ENCODE measurements at places on chromosomes 7 and 10.

DNA sequence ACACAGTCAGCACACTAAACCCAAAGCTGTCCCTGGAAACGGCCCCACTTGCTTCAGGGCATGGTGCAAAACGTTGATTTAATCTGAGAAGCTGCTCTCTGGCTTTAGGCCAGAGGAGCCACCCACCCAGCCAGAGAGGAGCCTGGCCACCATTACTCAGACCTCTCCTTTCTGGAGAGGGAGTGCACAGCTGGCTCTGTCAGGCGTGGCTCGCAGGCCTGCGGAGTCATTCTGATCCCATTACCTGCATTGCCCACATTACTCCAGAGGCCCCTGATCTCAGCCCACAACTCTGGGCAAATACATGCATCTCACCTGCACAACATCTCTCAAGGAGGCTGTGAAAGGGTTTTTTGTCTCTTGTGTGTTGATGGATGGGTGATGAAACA is 370.0 kb upstream of the IGFBP3 start:
- no peak for DNase-seq

DNA sequence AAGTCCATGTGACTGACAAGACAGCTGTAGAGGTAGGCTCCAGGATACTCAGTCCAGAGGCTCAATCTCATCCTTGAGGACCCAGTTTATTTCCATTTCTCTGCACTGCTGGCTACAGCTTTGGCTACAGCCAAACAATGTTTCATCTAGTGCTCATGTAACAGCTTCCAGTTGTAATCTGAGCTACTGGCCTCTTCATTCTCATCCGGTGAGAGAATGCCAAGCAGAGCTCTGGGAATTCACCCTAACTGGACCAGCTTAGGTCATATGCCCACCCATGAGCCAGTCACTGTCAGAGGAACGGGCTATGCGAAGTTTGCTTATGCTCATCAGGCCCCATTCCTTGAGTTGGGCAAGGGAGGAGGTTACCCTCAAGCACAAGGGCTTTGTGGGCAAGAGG is 192.9 kb downstream of the EVX1 start:
- DNase-seq = no peak

GRCh38 chr10:86668297-86669165 is at the start of gene LDB3:
Gene LDB3 (plus strand): TSS chr10:86668511. CDS start chr10:86668692, 181 bp downstream.
- no peak for DNase-seq

DNA sequence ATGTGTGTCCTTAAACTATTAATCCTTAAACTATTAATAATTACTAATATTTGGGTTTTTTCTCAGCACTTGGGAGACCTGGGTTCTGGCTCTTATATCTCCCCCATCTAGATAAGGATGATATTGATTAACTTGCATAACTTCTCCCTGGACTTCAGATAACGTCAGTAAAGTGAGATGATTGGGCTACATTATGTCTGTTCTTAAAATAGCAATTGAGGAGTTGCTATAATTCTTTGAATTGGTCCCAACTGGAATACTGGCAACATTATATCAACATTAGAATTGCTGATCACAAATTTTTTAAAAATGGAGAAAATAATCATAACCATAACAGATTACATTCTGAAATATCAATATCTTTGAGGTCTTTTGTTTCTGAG is 1.9 kb downstream of the APBB1IP start:
- DNase-seq = no peak

DNA sequence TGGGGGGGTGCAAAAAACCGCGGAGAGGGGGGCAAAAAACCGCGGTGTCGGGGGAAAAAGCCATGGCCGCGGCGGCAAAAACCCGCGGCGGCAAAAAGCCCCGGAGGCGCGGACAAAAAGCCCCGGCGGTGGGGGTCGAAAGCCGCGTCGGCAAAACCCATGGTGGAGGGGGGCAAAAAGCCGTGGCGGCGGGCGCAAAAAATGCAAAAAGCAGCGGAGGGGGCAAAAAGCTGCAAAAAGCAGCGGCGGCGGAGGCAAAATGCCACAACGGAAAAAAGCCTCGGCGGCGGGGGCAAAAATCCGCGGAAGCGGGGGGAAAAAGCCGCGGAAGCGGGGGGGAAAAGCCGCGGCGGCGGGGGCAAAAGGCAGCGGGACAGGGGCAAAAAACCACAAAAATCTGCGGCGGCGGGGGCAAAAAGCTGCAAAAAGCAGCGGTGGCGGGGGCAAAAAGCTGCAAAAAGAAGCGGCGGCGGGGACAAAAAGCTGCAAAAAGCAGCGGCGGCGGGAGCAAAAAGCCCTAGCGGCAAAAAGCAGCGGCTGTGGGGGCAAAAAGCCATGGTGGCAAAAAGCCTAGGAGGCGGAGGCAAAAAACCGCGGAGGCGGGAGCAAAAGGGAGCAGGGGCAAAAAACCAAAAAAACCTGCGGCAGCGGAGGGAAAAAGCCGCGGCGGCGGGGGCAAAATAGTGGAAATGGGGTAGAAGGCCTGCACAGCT is 418.9 kb downstream of the ZNF716 start:
- DNase-seq = no peak

DNA sequence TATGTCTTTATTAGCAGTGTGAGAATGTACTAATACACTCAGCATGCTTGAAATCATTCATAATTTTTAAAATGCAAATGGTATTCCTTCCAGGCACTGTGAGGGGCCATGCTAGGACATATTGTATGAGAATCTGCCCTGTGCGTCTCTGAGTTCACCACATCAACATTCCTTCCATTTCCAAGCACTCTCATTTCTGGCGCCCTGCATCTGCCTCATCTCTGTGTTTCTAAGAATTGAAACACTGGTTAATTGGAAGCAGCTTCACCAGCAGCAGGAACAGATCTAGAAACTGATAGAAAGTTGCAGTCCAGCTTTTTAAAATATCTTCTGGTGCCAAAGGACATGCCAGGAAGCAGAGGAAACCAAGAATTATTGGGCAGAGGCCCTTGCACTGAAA is 555.9 kb upstream of the DPP6 start:
- no peak for DNase-seq

DNA sequence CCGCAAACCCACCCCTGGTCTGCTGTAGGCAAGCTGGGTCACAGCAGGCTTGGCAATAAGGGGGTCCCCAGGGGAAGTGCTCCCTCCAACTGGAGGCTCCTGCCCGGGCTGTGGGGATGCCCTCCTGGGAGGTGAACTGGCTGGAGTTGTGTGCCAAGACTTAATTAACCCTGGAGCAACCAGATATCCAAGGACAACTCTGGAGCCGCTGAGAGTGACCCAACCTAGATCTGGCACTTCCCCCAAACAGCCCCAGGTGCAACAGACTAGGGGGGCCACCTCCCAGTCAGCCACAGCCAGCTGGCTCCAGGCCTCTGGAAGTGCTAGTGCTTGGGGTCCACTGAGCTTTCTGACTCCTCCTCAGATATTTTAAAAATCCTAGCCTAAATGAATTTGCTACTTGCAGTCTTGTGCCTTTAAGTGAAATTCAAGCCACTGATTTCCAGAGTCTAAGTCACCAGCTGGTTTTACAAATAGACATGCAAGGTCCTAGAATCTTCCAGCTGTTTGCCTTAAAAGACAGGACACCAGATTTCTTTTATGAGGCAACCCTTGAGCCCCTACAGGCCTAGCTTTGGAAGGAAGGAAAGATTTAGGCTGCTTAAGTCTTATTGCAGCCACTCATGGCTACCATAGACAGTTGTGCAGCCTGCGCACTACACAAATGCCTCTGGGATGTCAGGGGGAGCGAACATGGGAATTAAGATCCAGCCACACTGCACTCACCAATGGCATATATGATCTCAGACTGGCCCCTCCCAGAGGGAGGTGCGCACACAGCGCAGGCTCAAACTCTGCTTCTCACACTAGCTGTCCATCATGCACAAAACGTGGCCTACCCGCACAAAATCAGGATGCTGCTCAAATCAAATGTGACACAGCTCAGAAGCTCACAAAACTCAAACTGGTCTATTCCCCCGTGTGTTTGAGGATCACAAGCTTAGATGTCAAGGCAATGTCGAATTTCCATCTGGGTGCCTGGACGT is 42.6 kb upstream of the MYL10 start:
- no peak for DNase-seq

GRCh38 chr10:98513704-98514103 is 67.0 kb upstream of the HPS1 start:
- DNase-seq = no peak

- DNase-seq = no peak
Measured at GRCh38 chr7:103113164-103113563, 35.7 kb downstream of the NAPEPLD start.

DNA sequence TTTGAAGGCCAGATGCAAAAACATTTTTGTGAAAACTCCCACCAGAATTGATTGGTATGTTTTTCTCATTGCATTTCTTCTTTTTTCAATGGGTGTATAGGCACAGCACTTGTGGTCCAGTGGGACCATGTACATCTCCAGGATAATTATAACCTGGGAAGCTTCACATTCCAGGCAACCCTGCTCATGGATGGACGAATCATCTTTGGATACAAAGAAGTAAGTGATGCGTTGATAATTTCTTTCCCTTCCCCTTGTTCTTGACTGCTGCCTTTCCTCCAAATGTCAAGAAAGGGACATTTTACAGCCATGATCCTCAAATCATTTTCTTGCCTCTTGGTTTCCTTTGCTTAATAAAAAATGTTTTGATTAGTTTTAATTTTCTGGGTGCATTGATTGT is 331.5 kb downstream of the PLXDC2 start:
- no peak for DNase-seq

DNA sequence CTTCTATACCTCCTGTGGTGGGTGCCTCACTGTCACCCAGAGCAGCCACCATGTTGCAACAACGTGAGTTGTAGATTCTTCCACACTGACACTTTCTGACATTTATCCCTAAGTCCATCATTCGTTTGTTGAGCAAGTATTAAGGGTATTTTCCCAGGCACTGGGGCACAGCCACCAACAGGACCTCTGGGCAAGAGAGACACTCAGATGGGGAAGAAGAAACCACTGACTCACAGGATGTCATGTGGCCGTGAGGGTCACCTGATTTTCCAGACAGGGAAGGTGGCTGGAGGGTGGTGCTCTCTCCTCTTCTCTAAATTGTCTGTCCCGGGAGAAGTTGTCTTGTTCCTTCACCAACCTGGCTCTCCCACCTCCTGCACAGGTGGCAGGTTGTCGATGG is 51.7 kb upstream of the PPIF start:
- DNase-seq = no peak

DNA sequence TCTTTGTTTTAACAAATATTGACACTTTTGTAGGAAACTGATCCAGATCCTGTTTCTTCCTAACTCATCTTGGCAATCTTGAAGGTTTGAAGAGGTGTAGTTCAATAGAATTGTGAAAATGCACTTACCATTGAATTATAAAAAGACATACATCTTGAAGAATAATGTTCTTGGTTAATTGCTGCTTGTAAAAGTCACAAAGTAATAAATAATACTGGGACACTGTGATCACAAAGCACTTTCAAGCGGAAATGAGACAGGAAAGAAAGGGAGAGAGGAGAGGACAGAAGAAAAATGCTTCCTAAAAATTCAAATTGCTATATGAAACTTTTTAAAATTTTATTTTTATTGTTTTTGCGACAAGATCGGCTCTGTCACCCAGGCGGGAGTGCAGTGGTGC is 15.2 kb upstream of the NFE2L3 start:
- no peak for DNase-seq

DNA sequence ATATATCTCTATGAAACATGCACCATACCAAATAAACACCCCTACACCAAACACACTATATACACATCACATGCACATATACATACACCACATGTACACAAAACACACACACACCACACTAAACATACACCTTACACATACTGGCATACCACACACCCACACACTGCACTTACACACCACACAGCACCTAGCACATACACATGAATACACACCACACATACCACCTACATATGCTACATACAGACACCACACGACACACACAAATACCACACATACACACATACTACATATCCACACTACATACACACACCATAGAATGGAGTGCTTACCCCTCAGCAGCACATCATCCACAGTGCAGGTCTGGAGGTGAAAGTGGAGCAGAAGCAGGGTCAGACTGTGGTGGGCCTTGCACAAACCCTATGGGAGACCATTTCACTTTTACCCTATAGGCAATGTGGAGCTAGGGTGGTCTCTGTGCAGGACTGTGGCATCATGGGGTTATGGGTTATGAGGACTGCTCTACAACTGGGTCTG is 64.6 kb downstream of the WDFY4 start:
- DNase-seq = no peak

DNA sequence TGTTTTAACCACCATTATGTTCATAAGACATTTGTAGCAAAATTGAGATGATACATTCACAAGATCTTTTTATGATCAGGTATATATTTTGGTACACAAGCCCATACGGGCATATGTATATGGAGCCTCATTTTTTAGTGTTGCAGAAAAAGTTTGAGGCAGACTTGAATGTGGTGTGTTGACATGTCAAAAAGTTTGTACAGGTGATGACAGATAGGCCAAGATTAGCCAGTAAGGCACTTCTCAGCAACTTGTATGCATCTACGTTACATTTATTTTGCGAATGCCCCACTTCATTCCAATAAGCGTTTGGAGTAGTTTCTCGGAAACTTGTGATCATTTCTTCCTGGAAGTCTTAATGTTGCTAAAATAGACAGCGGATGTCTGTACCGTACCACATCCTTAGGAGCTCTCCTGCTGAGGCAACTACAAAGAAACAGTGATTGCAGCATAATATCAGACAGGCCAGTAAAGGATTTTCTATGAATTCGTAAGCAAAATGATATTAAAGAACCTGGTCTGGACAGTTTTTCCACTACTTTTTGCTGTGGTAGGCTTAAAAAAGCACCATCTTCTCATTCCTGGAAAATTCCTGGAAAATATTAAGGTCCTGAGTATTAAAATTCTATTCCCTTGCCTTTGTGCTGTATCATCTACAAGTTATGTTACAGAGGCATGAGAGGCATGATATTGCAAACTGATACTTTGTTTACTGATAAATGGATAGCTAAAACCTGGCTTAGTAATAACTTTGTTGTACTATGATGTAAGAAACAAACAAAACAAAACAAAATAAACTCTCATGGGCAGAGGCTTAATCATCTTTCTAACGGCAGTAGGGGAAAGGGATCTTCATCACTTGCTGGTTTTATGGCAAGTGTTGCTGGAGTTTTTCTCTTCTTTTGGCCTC is 153.6 kb downstream of the HDAC9 start:
- no peak for DNase-seq

DNA sequence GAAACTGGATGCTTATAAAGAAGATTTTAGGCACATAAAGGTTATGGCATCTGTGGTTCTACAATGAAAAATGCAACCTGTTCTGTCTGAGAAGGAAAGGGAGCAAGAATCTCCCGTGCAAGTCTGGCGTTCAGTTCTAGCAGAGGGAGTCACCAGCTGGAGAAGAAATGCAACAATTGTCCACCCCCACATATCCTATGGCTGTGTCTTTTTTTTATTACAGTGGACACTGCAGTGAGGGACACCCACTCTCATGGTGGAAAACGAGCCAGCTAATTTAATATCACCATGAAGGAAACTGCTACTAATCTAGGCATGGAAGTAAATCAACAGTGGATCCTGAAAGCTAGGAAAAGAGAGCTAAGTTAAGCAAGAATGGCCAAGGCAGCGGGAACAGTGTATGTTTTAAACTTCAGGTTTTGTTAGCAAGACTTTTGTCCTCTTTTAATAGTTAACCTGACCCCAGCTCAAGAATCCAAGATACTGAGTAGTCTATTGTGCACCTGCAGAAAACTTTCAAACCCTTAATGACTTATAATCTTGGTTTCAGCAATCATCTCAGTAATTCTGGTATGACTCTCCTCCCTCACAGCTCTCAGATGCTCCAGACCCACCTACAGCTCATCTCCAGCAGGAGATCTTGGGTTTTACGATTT is 149.3 kb downstream of the FGFR2 start:
- DNase-seq = no peak

GRCh38 chr10:11560076-11560709 is 51.3 kb downstream of the USP6NL start:
- DNase-seq = no peak

GRCh38 chr7:32037650-32038198 is 32.5 kb downstream of the PDE1C start:
- no peak for DNase-seq

- no peak for DNase-seq
Measured at GRCh38 chr7:33592718-33593117, 312.6 kb upstream of the BMPER start.

Data from stimulated activated CD4-positive, alpha-beta T cell treated with anti-CD3 and anti-CD28 coated beads, Interleukin-15, amount 100 ng/mL, for 24 hours (primary cell).